ENCODE measurements at places on chromosomes 6 and 20.

DNA sequence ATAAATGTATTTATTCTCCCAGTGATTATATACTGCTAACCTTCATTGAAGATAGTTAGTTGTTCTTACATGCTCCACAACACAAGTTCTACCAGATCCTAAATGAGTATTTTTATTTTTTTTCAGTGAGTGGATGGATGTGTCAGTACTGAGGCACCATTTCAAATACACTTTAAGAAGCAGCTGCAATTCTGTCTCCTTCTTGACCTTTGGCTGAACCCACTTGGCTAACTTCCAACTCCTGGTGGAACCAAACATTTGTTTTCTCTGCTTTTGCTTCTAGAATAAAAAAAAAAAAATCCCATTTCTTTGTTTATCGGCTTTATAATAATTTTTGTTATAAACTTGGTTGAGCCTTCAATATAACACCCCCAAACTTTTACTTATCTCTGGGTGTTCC lies 458.3 kb upstream of the MAP3K7 start:
- no peak for DNase-seq

DNA sequence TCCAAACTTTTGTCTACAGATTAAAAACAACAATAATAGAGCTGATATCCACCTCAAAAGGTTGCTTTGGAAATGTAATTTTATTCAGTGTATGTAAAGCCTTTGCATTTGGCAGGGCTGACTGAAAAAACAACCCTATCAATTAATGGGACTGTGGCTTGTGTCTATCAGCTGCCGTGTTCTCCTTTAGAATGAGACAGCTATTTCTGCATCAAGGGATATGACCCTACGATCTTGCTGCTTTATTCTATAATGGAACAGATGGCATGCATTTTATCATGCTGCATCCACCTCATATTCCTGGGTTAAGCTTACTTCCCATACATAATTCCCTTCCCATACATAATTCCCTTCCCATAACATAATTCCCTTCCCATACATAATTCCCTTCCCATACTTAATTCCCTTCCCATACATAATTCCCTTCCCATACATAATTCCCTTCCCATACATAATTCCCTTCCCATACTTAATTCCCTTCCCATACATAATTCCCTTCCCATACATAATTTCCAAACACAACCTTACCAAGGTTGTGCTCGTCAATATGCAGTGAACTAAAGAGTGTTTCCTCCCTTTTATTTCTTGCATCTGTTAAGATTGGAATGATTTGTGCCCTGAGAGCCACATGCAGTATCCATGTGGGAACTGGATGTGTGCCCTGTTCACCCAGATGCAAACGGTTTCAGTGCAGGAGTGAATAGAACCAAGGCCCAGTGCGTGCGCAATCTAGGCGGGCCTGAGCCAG lies 26.8 kb downstream of the SERPINB6 start:
- DNase-seq = no peak

GRCh38 chr6:31125162-31125561 lies 4.9 kb upstream of the CDSN start:
- DNase-seq = no peak

DNA sequence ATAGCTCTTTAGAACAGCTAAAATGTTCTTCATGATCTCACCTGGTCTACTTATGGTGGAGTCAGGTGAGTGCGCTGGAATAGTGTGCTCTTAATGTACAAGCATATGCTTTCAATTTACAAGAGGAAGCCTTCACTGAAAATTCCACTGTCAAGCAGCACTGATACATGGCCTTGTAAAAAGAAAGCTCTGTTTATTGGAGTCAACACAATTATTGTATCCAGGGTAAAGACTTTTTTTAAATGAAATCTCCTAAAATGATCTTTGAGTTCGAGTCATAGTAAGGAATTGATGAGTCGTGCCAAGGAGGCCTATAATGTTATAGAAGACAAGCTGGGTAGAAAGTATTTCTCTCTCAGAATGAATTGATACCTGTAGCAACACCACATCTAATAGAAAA lies 41.6 kb upstream of the CARMIL1 start:
- DNase-seq = peak; percentile 47

DNA sequence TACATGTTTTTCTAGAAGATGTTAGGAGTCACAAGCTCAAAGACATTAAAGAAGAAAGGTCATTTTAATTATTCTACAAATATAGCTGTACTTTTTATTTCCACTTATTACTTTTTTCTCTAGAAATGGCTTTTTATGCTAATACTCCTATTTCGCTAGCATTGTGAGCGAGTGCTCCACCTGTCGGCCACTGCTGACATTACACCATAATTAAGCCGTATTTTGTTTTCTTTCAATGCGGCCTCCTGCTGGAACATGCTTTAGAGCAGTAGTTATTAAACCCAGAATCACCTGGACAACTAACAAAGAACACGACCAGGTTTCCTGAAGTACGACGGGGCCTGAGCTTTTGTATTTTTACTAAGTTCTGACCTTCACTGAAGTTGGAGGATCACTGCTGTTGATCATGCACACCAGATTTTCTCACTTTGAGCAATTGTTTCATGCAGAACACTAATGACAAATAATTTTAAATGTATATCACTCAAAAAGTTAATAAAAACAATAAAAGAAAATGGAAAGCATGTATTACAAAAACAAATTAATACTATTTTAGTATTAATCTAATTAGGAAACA lies 74.1 kb upstream of the PAK5 start:
- peak; percentile 33 for DNase-seq

DNA sequence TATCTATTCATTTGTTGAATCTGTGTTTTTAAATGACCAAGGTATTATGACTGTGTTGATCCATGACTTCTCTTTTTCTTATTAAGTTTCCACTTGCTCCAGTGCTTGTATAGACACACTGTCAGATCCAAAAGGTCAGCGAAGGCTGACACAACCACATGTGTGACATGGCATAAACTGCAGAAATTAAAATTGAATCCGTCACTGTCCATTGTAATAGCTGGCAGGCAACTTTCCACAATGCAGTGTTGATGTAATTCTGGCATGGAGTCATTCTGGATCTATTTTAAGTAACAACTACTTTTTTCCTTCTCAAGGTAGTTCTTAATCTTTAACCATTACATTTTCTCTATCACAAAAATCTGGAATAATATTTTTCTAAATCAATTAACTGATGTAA lies 145.3 kb downstream of the AIG1 start:
- peak; percentile 39 for DNase-seq

- DNase-seq = no peak
Measured at GRCh38 chr6:35729722-35730121, 7.1 kb upstream of the ARMC12 start.

GRCh38 chr6:30258204-30258603 lies 45.0 kb upstream of the TRIM26 start:
- DNase-seq = no peak

GRCh38 chr6:100415768-100416167 lies 49.0 kb downstream of the SIM1 start:
- DNase-seq = no peak

- DNase-seq = no peak
Measured at GRCh38 chr6:18350712-18351111, 36.4 kb upstream of the RNF144B start.

- no peak for DNase-seq
Measured at GRCh38 chr6:103280417-103280816, 1579.3 kb downstream of the HACE1 start.

All from fibroblast of skin of abdomen (primary cell).